Central memory CD8-positive, alpha-beta T cell (primary cell): ENCODE measurements at places on chromosomes 16 and 17.

- DNase-seq = no peak
Measured at GRCh38 chr17:345261-345660, 7.3 kb downstream of the RPH3AL start.

DNA sequence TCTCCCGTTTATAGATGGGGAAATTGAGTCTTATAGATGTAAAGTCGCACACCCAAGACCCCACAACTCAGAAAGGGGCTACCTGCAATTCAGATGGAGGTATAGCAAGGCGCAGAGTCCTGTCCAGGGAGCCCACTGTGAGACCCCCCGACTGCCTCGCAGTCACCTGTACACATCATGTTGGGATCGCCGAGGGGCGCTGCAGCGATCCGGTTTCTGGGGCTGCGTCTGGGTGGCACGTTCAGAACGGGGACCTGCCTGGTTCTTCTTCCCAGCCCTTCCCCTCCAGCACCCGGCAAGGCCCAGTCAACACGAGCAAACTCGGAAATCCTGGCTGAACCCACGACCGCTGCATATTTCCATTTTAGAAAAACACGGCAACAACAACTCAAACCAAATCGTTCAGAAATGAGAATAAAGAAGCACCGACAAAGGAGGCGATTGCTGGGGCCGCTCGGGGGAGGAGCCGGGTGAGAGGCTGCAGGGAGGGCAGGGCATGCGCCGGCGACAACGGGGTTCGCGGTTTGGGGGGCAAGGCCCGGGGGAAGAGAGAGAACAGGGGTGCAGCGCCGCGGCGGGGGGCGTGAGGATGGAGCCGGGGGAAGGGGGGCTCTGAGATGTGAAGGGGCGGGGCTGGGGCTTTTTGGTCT is 643 bp downstream of the HSDL1 start:
- peak; percentile 27 for DNase-seq

DNA sequence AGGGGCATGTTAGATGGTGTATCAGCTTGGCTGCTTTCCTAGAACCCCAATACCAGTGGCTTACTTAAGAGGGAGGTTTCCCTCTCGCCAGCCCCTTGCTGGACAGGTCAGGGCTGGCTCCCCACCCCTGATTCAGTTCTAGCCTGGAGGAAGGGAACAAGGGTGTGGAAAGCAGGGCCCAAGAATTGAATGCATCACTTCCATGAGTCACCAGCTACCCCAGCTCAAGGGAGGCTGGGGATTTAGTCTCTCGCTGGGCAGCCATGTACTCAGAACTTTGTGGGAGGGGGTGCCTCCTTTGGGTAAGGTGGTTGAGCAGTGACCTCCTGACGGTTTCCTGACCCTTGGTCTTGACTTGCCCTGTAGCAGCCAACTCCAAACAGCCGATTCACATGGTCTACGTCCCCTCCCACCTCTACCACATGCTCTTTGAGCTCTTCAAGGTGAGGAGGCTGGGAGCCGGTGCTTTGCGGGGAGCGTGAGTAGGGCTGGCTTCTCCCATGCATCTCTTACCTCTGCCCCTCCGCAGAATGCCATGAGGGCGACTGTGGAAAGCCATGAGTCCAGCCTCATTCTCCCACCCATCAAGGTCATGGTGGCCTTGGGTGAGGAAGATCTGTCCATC is 12.8 kb downstream of the PDK2 start:
- DNase-seq = no peak

GRCh38 chr17:7997186-7997585 is 5.2 kb upstream of the GUCY2D start:
- no peak for DNase-seq

DNA sequence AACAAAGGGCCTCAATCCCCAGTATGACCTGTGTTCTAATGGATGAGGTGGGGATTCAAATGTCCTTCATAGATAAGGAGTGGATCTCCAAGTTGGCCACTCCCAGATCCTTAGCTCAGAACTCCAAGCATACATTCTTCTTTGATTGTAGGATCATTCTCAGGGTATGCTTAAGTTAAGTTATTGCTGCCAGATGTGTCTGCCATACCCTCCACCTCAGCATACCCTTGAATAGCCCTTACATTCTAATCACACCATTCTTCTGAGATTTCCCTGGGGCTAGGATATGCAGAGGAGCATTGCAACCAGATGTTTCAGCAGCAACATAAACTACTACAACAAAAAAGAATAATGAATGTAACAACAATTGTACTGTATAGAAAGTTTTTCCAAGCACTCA is 1.6 kb upstream of the KRTAP2-4 start:
- DNase-seq = no peak

- DNase-seq = no peak
Measured at GRCh38 chr16:57722210-57722499, 13.4 kb upstream of the KATNB1 start.

DNA sequence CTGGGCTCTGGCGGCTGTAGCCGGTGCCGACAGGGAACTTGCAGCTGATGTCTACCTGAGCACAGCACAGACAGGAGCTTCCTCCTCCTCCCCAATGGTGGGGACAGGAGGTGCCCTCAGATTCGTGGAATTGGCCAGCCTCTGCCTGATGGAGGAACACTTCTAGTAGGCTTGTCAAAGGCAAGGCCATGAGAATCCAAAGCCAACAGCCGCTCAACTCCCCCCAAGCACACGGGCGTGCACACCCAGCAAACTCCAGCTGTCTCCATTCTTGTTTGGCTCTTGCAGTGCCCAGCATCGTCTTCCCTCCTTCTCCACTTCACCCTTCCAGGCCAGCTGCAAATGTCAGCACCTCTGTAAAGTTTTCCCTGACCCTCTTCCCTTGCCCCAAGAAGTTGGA is 35.1 kb downstream of the SCNN1G start:
- DNase-seq = no peak

DNA sequence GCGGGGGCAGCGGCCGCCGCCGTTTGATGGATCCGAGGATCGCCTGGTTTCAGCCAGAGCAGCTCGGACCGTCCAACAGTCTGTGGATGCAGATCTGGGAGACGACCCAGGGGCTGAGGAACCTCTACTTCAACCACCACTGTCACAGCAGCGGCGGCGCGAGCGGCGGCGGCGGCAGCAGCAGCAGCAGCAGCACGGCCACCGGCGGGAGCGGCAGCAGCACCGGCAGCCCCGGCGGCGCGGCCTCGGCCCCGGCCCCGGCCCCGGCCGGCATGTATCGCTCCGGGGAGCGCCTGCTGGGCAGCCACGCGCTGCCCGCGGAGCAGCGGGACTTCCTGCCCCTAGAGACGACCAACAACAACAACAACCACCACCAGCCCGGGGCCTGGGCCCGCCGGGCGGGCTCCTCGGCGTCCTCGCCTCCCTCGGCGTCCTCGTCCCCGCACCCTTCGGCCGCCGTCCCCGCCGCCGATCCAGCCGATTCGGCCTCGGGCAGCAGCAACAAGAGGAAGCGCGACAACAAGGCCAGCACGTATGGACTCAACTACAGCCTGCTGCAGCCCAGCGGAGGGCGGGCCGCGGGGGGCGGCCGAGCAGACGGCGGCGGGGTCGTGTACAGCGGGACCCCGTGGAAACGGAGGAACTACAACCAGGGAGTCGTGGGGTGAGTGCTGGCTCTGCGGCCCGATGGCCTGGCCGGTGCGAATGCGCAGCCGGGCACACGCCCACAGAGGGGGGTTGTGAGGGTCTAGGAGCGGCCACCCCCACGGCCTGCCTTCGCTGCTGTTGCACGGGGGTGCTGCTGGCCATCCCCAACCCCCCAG is 702 bp downstream of the TENT4B start:
- DNase-seq = no peak

GRCh38 chr16:7992616-7993015 is 597.7 kb downstream of the TMEM114 start:
- DNase-seq = no peak
